Left lobe of liver (tissue), 2 donors: ENCODE measurements at places on chromosomes 11 and 22. TPM values are rescaled to one million over a fixed set of nuclear protein-coding genes. Genes with fewer than 3 reads are reported as not detected.

DNA sequence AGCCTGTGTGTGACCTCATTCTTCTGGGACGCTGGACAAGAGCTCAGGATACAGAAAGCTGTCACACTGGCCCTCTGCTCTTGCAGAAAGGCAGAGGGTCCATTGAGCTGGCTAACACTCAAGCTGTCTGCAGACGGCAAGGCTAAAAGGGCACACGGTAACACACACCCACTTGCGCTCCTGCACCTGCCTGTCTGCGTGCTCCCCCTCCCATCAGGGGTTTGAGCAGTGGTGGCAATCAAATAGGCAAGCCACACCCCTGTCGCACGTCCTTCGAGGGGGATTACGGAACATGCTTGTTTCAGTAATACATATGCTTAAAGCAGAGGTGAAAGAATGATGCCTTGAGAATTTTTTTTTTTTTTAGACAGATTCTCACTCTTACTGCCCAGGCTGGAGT is 7.1 kb upstream of the QSER1 start:
- DNase-seq, result no peak

DNA sequence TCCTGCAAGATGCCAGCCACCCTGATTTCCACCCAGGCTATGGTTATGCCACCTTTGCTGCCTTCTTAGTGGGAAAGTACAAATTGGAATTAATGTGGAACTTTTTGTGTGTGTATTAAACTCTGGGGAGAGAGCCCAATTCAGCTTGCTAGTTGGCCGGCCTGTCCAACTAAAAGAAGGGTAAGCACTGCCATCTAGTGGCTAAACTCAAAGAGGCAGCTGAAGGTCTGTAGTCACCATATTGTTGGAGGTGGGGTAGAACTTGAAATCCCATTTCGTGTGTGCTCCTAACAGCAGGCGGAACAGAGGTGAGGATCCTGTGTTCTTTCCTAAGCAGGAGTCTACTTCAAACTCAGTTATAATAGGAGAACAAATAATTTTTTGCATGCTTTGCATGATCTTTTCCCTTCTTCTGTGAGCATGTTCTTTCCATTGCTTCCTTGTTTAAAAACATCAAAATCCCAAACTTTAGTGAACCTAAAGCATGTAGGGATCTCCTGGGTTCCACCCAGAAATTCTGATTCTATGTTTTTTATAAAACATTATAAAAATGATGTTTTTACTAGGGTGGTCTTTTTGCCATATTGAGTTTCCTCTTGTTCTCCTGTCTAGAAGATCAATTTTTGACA is 138.8 kb upstream of the SORL1-AS1 start:
- peak; percentile 67 for DNase-seq

- DNase-seq, result no peak
These were observed 16.4 kb downstream of the SLN start for GRCh38 chr11:107695446-107695845.

The SEC14L6 gene
- total RNA-seq, result 0.08 TPM

GRCh38 chr11:62472063-62472884 is 53.4 kb downstream of the SCGB1A1 start:
- no peak for DNase-seq

GRCh38 chr11:94125407-94126115 is 3.1 kb upstream of the PANX1 start:
- no peak for DNase-seq

GRCh38 chr11:64186492-64187165 is 658 bp downstream of the STIP1 start:
- no peak for DNase-seq

DNA sequence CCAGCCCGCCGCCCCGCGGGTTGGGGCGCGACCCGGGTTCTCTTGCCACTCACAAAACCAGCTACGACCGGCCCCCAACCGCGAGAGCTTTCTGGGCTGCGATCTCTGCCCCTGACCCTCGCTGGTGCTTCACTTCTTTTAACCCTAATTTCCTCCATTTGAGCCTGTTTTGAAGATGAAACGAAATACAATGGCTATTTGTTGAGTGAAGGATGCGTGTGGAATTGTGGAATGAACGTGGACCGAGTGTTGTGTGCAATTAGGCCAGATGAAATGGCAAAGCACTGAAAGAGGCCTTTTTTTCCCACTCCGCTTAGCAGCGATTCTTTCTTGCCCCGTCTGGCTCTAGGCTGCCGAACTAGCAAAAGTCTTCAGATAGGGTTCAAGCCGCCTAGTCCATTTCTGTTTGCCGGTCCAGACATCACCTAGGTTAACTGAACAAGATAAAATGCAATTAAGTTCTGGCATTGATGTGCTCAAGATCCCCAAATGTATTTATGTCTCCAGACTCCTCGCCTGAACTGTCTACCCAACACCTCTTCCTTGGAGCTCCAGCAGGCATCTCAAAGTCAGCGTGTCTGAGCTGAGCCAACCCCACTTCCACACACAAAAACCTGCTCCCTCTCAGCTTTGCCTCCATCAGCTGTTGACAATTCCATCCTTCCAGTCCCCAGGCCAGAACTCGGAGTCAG is 471 bp upstream of the TMEM184B start:
- no peak for DNase-seq

- DNase-seq, result peak; percentile 71
These were observed 3.8 kb upstream of the CREB3L1 start for GRCh38 chr11:46273511-46274205.

DNA sequence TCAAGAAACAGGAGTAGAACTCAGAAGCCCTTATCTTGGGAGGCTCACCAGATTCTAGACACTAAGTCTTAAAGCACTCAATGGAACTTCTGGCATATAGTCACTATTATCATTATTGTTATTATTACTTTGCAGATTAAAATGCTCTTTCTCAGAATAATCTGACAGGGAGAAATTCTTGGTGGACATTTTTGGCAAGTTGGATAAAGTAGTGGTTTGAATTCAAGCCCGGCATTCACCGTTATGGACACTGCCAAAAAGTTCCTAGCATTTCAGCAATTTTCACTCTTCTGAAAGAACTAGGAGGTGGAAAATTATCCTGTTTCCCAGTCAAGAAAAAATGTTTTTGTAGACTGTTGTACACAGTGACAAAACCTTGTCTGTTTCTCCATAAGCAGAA is 179.6 kb upstream of the ISX start:
- DNase-seq, result no peak
